ENCODE measurements at places on chromosomes 13 and 19.

DNA sequence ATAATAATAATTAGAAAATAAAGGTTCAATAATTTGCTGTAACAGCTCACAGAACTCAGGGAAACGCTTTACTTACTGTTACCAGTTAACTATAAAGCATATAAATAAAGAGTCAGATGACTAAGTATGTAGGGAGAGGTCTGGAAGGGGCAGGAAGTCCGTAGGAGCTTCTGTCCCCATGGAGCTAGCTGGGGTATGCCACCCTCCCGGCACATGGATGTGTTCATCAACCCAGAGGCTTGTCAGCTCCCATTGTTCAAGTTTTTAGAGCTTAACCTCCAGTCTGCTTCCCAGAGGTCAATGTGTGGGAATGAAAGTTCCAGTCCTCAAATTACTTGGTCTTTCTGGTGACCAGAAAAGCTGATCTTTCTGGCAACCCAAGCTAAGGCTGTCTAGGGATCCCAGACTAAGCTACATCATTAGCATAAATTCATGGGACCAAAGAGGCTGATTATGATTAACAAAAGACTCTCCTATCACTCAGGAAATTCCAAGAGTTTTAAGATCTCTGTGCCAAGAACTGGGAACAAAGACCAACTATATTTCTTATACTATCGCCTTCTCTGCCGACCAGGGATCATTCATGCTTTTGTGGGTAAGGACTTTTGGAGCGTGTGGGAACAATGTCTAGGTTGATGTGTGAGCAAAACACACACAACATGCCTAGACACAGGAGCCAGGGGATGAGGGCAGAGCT, 31.7 kb upstream of the ZNF507 start:
- no peak for DNase-seq

GRCh38 chr13:29567411-29567810, 28.1 kb downstream of the SLC7A1 start:
- DNase-seq: no peak

DNA sequence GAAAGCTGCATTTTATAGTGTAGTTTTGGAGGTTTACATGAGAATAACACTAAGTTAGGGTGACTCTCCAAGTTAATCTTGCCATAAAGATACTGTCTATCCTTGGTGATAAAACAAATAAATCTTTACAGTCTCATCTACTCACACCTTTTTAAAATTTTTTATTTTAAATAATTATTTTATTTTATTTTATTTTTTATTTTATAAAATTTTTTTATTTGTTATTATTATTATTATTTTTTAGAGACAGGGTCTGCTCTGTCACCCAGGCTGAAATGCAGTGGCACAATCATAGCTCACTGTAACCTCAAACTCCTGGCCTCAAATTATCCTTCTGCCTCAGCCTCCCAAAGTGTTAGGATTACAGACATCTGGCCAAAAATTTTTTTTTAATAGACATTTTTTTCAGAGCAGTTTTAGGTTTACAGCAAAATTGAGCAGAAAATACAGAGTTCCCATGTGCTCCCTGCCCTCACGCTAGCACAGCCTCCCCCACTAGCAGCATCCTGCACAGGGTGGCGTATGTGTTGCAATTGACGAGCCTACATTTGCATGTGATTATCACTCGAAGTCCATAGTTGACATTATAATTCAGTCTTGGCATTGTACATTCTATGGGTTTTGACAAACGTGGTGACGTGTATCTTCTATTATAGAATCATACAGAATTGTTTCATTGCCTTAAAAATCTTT, 41.0 kb downstream of the RASL11A start:
- DNase-seq: no peak

GRCh38 chr19:46481947-46482346, 10.6 kb upstream of the PNMA8A start:
- no peak for DNase-seq

DNA sequence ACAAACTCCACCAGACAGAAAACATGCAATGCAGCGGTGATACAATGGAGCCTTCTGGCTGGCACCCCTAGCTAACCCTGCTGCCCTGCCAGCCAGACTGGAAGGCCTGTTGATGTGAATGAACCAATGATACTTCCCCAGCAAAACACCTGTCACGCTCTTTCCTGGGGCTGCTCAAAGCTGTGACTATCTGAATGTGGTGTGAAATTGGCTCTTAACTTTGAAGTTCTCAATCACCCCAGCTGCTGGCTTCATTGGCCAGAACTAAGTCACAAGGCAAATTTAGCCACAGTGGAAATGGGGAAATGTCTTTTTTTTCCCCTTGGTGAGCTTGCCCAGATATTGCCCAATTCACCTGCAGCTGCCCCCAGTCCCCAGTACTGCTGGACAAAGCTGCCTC, 147.3 kb downstream of the SLC7A1 start:
- no peak for DNase-seq

DNA sequence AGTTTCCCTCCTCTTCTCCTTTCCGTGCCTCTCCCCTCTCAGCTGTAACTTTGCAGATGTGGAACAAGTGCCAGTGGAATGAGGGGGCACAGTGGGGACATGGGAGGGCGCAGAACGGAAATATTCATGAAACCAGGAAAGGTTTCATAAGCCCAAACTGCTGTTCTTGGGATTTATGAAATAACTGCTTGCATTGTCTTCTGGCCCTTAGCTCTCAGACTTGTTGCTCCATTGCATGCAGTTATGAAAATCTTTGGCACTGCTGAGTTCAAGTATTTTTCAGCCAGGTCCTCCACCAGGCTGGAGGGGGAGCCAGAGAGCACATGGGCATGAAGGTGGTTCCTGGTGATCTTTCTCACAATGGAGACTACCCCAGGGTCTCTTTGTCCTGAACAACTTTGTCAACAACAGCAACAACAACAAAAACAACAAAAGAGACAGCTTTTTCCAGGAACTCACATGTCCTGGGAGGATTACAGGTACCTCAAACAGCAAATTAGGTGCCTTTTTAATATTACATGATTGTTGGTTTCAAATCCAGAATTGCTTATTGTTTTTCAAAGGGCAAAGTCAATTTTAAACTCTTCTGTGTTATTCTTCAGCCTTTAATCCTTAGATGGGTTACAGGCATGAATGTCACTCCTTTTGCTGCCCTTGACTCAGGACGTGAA, 1.5 kb downstream of the RGCC start:
- DNase-seq: no peak

DNA sequence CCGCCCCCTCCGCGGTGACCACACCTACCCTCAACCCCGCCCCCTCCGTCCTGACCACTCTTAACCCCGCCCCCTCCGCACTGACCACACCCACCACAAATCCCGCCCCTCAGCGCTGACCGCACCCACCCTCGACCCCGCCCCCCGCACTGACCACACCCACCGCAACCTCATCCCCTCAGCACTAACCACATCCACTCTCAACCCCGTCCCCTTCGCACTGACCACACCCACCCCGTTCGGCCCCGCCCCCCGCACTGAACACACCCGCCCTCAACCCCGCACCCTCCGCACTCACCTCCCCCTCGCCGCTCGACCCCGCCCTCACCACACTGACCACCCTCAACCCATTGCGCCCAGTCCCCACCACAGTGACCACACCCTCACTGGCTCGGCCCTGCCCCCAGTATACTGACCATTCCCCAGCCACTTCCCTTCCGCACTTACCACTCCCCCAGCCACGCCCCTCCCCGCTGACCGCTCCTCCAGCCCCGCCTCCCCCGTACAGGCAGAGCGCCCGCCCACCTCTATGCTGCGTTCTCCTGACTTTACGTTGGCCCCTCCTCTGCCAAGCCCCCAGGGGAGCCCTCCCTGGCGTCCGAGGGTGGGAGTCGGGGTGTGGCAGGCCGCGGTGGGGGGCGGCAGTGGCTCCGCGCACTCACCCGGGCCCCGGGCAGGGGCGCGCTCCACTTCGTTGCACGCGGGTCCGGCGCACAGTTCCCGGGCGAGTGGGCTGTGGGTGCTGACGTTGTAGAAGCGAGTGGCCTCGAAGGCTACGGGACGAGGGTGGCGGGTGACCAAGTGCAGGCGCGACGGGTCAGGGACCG, 8.4 kb downstream of the F2RL3 start:
- peak; percentile 75 for DNase-seq

DNA sequence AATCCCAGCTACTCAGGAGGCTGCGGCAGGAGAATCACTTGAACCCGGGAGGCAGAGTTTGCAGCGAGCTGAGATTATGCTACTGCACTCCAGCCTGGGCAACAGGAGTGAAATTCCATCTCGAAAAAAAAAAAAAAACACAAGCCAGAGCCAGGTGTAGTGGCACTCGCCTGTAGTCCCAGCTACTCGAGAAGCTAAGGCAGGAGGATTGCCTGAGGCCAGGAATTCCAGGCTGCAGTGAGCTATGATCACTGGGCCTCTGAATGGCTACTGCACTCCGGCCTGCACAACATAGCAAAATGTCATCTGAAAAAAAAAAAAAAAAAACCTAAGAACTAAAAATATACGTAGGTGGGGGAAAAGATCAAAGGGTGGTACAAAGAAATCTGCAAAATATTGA, 19.4 kb downstream of the EPS15L1 start:
- no peak for DNase-seq

GRCh38 chr13:43263047-43263446, 239.7 kb downstream of the DNAJC15 start:
- DNase-seq: no peak

DNA sequence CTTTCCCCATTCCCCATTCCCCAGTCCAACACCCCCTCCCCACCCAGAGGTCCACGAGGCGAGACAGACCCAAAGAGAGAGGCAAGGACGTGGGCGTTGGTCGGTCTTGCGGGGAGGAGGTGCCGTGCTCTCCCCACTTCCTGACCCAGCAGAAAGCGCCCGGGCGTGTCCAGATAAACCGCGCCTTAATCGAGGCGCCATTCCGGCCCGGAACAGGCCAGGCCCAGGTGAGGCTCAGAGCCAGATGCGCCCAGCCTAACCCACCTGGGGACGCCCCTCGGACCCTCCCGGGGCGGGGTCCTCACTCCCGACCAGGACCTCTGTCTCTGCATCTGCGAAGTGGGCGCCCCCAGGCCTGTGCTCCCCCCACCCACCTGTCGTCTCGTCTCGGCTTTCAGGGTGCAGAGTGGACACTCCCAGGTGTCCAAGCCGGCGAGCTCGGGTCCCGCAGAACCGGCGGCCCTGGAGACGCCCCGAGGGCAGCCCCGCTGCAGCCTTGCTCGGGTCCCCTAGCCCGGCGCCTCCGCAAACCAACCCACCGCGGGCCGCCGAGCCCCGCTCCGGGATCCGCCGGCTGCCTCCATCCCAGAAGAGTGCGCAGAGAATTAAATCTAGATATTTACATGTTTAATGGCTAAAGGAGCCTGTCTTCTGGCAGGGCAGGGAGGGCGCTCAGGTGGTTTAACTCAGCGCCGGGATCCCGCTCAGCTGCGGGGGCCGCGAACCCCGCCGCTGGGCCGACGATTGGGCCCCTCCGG, 5.0 kb upstream of the ONECUT3 start:
- DNase-seq: no peak

DNA sequence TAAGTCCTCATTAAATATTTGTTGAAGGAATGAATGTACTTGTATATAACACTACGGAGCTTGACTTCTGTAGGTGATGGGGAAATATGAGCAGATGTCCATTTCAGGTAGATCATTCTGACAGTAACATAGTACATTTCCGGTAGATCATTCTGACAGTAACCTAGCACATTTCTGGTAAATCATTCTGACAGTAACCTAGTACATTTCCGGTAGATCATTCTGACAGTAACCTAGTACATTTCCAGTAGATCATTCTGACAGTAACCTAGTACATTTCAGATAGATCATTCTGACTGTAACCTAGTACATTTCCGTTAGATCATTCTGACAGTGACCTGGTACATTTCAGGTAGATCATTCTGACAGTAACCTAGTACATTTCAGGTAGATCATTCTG, 2.5 kb downstream of the PHF11 start:
- no peak for DNase-seq

GRCh38 chr13:23956106-23956505, 58.8 kb upstream of the C1QTNF9B start:
- no peak for DNase-seq

- DNase-seq: no peak
These were observed 109.3 kb downstream of the KDM4B start for GRCh38 chr19:5078182-5078581.

All from amniotic stem cell (primary cell).